ENCODE measurements at places on chromosomes 2 and 18.

DNA sequence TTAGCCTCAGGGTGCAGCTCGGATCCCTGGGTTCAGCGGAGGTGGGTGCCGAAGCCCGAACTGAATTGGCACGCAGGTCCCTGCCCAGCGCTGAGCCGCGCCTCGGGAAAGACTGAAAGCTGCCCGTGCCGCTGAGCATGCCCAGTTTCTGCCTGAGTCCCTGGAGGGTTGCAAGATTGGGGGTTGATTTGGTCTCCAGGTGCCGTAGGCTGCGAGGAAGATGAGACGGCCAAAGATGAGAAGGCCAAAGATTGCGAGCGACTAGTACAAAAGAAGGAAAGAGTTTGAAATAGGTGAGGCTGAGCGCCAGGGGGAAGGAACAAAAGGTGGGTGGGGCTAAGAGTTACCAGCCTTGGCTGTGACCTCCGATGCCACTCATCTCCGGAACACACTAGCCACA lies 852 bp upstream of the KCNH7 start:
- DNase-seq = no peak

GRCh38 chr2:20357638-20358389 lies 7.2 kb upstream of the PUM2 start:
- DNase-seq = no peak

DNA sequence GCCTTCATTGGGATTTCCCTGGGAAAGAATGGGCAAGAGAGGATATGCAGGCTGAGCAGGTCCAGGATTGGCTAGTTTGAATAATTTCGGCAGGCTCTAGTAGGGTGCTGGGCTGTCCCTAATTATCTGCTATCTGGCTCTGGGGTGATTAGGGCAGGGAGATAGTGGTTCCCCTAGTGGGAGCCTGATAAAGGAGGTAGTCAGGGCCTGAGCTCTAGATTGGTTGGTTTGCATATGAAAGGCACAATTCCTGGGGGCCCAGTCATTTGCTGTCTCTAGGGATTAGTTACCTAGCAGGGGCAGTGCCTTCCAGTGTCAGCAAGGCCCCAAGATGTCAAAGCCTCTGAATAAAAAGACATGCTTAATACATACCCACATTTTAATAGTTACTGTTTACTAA lies 690.1 kb upstream of the KLHL29 start:
- no peak for DNase-seq

DNA sequence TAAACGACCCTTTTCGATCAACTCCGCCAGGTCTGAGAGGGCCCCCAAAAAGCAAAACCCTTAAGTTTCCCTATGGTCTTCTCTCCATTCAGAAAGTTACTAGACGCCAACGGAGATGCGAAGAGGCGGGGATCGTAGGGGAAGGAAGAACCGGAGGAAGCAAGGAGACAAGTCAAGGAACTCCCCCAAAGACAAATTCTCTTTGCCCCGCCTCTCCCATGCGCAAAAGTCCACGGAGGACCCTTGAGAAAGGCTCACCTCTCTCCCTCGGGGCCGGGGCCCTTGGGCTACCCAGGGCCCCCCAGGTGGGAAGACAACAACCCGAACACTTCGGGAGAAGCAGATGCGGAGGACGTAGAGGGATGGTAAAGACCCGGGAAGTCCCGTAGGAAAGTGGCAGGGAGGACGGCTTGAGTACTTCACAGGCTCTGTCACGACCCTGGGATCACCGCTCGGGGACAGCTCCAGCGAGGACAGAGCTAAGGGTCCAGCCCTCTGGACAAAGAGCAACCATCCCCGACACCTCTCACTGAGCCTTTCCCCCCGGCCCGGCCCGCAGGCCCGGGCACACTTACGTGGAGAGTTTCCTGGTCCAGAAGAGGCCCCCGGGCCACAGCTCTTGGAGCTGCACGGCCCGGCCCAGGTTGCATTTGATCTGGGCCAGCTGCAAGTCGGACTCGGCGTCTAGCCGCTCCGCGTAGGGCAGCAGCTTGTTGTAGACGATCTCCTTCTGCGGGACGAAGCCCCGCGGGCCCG lies 647 bp downstream of the PSME4 start:
- DNase-seq = peak; percentile 39

- DNase-seq = peak; percentile 41
Measured at GRCh38 chr2:56185101-56185581, 1.4 kb downstream of the CCDC85A start.

DNA sequence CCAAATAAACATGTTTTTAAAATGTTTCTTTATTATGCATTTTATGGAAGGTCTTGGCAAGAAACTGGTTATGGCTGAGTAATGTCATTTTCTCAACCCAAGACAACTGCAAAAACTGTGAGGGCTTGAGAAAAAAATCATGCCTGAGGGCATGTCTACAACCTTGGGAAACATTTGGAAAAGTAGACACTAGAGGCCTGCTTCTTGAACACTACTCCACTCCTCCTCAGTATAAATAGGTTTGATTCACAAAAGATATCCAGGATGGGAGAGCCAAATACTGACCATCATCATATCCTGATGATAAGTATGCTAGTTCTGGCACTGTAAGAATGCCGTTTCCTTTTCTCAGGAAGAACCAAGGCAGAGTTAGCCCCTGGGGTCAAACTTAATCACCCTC lies 71.1 kb downstream of the OSR1 start:
- DNase-seq = no peak

DNA sequence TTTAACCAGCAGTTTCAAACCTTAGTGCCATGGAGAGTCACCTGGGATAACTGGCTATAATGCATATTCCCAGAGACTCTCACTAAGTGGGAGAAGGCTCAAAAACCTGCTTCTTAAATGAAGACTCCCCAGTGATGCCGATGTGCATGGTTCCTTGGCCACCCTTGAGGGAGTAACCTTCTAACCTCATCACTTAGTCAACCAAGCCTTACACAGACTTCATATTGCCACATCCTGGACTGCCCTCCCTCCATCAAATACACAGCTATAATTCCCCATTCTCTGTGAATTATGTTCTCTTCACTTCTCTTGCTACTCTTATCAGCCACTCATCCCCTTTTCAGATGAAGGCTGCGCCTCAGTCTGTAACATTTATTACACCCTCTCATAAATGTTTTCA lies 462.9 kb upstream of the RGPD4 start:
- DNase-seq = no peak

- DNase-seq = no peak
Measured at GRCh38 chr2:237859533-237860272, at the start of gene RAMP1. TSS of gene RAMP1 (plus strand) at chr2:237859623. CDS start at chr2:237859676, 53 bp downstream.

- no peak for DNase-seq
Measured at GRCh38 chr18:25350489-25351251, 1.3 kb downstream of the ZNF521 start.

GRCh38 chr2:201886504-201886903 lies 80.2 kb downstream of the CDK15 start:
- DNase-seq = no peak

GRCh38 chr2:32249731-32250236 lies 14.9 kb downstream of the NLRC4 start:
- no peak for DNase-seq

GRCh38 chr2:3291750-3292149 lies 85.9 kb downstream of the EIPR1 start:
- DNase-seq = no peak

GRCh38 chr2:215760557-215760956 lies 252.8 kb downstream of the MREG start:
- no peak for DNase-seq

DNA sequence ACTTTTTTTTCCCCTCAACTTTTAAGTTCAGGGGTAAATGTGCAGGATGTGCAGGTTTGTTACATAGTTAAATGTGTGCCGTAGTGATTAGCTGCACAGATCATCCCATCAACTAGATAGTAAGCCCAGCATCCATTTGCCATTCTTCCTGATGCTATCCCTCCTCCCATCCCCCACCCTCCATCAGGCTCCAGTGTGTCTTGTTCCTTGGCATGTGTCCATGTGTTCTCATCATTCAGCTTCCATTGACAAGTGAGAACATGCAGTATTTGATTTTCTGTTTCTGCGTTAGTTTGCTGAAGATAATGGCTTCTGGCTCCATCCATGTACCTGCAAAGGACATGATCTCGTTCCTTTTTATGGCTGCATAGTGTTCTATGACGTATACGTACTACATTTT lies 47.2 kb upstream of the STON1 start:
- no peak for DNase-seq

DNA sequence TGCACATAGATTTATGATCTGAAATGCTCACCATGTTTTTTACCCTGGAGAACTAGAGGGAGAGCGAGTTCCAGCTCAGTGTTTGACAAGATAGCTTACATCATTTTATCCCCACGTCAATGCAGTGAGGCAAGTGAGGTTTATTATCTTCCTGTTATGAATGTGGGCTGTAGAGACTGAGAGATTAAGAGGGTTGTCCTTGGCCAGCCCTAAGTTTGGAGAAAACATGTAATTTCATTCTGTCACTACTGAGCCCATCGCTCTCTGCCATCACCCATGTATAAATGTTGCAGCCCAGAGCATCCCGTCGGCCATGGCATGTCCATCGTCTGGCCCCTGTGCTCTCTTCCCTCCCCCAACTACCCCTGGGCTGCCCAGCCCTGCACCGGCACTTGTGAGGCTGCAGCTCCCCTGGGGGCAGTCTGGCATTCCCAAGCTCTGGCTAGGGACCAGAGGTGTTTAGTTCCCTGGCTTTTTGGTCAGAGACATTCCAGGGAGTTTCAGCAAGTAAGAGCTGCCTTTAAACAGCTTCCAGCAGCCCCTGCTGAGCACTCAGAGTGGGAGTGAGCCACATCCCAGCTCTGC lies 136.7 kb downstream of the ANTXR1 start:
- peak; percentile 47 for DNase-seq

GRCh38 chr2:10875126-10875525 lies 36.6 kb upstream of the KCNF1 start:
- no peak for DNase-seq

DNA sequence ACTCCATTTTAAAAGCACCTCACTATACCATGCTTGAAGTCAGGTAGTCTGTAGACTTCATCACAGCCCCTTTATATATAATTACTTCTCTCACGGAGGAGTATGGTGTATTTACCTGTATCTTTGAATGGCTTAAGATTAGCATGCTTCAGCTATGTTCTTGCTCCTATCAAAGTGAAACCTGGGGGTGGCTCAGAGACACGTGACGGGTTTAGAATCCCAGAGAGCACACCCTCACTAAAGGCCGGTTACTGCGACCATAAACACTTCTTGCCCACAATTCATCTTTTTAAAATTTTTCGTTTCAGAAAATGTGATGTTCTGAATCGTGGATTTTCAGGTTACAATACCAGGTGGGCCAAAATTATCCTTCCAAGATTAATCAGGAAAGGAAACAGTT lies 3.6 kb downstream of the IAH1 start:
- DNase-seq = no peak

DNA sequence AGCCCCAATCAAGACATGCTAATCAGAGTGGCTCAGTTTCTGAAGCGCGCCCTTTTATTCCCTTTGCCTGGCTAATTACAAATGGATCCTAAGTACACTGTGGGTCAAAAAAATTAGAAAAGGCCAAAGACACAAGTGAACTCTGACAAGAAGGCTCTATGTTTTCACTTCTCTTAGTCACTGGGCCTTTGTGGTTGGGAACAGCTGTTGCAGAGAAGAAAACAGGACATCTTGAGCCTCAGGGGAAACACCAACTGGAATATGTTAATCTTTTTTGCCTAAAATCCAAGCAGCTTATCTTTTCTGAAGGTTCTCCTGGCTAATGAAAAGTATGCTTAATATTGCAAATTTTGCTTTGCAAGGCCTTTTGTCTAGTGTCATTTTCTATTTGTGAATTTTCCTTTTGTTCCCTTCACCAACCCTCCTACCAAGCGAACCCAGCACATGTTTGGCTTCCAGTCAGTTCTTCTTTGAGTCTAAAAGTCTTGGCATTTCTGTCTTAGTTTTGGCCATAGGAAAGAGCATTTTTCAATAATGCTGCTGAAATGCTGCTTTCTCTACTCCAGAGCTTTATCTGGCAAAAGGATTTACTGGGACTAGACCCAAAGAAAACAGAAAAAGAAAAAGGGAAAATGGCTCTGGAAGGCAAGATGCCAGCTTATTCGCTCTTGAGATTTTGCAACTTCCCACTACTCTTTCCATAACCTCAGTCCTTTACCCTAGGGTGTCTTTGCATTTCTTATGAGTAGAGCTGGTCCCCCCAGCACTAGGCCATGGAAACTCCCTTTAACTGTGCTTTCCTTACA lies 440.2 kb upstream of the ST6GAL2 start:
- no peak for DNase-seq

- DNase-seq = no peak
Measured at GRCh38 chr2:5665066-5665465, 27.1 kb upstream of the SOX11 start.

DNA sequence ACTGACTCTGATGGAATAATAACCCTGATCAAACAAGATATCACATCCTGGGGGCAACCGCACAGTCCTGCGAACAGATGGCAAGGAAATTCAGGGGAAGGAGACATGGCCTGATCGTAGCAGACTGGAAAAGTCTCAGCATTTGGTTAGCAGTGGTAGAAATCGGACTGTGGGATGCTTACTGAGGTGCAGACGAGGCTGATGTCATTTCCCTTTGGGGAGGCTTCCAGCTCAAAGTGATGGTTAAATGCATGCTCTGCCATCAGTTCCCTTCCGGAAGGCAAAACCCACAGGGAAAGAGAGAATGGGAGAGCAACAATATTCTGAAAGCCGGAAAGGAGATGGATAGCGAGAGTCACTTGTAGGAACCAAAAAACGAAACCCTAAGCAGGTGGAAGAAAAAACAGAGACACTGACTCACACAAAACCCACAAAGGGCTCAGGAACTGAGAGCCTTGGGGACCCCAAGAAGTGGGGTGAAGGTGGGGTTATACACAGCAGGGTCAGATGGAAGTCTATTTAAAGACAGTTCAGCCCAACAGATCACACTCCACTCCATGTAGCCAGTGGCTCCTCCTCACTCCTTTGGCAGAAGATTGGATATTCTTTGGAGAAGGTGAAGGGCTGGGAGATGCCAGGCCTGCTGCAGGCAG lies 93.1 kb downstream of the INPP5D start:
- DNase-seq = no peak

- no peak for DNase-seq
Measured at GRCh38 chr18:48265328-48265727, 143.9 kb downstream of the ZBTB7C start.

DNA sequence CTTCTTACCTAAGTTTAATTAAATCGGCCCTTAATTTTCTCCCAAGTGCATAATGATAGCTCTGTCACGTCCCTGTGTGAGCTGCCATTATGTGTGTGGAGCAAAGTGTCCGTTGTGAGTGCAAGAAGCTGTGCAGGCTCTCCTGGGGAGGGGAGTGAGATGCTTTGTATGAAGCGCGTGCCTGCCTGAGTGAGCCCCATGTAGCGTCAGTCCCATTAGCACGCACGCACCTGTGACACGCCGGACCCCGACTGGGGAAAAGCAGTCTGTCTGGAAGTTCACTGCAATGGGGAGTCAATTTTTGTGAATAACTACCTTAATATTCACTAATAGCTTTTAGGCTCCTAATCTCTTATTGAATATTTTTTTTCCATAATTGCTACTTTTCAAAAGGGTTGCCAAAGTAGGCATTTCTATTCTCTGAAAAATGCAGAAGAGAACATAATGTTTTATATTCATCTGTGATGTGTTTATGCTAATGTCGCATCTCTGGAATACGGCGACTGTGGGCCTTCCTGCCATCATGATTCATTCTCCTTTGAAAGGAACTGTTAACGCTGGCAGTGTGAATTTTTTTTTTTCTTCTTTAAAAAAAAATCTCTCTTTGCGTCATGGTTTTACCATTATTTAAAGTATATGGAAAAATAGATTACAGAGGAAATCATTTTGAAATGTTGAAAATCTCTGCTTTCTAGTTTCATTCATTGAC lies 157.7 kb downstream of the COL4A4 start:
- no peak for DNase-seq

All from HTR-8/SVneo (cell line).